ENCODE measurements at places on chromosomes 13 and 19.

GRCh38 chr13:32951580-32951979 is 64.6 kb upstream of the KL start:
- no peak for DNase-seq

DNA sequence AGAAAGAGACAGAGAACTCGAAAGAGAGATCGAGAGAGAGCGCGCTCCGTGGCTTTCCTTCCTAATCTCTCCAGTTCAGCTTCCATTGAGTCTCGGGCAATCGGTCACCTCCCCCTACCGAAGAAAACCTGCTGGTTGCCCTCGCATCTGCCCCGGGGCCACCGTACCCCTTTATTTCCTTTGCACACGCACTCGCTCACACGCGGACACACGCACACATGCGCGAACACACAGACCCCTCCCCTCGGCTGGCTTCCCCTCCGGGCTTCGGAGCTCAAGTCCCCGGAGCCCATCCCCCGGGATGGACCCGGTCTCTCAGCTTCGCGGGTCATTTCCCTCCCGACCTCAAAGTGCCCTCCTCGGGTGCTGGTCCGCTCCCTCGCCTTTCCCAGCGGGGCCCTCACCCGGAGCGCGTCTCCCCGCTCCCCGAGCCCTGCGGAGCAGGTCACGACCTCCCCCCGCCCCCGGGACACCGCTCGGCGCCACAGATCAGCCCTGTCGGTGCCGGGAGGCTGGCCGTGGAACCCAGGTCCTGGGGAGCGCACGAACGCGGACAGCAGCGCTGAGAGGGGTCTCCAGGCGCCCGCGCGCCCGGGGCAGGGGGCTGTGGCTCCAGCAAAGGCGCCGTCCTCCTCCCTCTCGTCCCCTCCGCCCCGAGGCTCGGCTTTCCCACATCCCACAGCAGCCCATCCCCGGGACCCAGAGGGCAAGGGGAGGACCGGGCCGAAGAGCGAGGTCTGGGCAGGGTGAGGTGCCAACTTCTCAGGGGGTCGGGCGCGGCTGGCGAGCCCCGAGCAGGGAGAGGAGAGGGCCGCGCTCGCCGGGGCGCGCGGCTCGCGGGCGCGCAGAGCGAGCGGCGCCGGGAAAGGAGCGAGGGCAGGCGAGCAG is 1.8 kb downstream of the DACH1 start:
- DNase-seq = peak; percentile 52

GRCh38 chr19:45484273-45484945 is 12.4 kb downstream of the RTN2 start:
- no peak for DNase-seq

DNA sequence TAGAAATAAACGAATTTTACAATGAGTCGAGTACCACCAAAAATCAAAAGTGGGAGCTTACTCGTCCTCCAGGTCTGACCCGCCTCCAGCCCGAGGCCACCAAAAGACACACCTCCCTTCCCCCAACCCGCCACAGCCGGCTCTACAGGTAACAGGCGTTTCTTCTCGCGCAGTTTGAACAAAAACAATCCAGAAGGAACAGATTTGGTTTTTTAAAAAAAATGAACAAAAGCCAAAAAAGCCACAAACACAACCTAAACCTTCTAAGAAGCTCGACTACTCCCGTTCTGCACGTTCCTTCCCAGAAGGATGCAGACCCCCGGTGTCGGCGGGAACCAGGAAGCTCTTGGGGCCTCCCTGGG is 671 bp downstream of the ZDHHC20 start:
- DNase-seq = peak; percentile 50

DNA sequence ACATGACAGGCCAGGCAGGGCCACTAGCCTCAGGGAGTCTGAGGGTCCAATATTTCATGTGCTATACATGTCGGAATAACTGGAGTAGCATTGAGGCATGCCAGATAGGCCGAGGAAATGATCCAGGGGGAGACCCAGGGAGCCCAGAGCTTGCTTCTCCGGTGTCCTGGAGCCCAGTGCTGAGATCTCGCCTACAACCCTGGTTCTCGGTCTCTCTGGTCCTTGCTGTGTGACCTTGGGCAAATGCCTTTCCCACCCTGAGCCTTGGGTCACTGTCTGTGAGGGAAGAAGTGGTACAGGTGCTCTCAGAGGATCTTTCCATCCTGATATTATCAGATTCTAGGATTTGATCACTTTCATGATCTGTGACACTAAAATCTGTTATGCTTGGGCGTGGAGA is 11.3 kb downstream of the CBLC start:
- no peak for DNase-seq

DNA sequence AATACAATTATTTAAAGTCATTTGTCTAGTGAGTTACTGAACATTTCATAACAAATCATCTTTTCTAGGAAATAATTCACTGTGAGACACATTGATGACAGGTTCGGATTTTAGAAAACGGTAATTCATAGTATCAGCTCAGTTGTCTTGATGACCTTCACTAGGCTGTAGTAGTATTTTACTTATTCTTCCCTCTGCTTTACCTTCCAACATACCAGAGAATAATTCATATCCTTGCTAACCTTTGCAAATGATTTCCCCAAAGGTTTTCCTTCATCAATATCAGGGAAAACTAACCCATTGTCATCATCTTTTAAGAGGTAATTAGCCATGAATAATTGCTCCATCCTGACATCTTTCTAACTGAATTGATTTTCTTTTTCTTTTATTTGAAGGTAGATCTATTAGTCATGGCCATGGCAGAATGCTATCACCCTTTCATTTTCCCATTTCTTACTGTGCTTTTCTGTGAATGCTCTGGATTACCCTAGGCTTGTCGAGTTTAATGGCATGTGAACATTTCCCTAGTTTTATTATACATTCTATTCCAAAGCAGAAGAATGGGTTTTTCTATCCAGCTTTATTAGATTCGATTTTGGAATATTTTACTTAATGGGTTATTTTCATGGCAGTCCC is 299.2 kb downstream of the OLFM4 start:
- DNase-seq = no peak

DNA sequence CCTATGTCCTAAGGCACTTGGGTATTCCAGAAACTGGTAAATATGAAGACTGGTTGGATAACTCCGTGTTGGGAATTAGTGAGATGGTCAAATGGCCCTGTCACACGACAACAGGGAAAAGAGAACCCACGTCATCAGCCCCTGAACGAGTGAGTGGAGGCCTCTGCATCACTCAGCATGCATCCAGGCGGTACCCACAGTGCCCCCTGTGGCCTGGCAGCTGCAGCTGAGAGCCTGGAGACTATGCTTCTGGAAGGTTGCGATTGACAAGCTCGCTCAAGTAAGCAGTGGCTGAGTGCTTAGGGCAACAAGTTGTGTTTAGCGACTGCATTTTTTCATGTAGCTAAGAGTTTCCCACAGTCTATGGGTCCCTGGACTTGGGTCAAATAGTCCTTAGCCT is 55.9 kb downstream of the COL4A2 start:
- no peak for DNase-seq

DNA sequence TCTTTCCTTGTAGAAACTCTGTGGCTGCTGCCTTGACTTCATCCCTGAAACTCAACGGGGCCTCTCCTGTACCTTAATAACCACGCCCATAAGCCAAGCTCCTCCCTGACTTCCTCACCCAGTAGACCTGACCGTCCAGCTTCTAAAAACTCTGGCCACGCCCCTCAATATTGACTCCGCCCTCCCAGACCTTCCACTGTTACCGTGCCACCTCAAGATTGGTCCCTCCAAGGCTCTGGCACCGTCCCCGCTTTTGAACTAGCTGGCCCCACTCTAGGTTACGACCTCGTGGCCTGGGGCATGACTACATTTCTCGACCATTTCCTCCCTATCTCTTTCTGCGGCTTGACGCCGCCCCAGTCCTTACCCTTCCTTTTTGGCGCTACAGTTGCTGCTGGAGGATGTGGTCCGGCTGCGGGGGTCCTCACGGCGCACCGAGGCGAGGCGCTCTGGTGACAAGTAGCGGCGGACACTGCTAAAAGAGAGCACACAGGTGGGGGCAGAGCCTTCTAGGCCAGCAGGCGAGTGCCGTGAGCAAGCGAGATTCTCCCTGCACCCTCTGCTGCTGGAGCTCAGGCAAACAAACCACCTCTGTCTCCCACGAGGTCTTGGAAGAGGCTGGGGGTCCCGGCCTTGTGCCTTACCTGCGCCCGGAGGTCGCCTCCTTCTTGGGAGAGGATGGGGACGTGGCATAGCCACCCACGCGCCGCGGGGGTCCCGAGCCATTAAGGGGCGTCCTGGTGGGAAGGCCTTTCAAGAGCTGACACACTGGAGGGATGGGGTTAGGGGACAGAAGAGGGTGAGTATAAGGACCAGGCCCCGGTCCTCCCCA is 2.3 kb upstream of the EML2 start:
- DNase-seq = peak; percentile 77

GRCh38 chr13:28505543-28506135 is 10.7 kb upstream of the FLT1 start:
- DNase-seq = no peak

- DNase-seq = peak; percentile 91
These were observed 32.2 kb downstream of the ZNF136 start for GRCh38 chr19:12194827-12195731.

- no peak for DNase-seq
These were observed 1.1 kb upstream of the CALR start for GRCh38 chr19:12937093-12937926.

DNA sequence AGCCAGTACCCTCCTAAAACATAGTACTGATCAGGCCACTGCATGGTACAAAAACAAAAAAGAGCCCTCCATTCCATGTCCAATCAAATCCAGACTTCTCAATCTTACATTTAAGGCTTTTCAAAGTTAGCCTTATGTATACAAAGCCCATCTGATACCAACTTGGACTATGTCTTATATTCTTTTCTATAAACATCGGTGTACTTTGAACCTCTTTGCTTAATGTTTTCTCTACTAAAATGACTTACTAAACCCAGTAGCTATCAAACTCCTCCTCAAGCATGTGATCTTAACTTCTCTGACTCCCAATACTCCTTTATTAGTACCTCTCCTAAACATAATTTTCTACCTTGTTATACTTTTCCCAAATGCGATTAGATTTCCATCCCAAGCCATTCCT is 14.8 kb downstream of the TSC22D1 start:
- no peak for DNase-seq

- no peak for DNase-seq
These were observed 330.3 kb upstream of the MIR17HG start for GRCh38 chr13:91017031-91017668.

DNA sequence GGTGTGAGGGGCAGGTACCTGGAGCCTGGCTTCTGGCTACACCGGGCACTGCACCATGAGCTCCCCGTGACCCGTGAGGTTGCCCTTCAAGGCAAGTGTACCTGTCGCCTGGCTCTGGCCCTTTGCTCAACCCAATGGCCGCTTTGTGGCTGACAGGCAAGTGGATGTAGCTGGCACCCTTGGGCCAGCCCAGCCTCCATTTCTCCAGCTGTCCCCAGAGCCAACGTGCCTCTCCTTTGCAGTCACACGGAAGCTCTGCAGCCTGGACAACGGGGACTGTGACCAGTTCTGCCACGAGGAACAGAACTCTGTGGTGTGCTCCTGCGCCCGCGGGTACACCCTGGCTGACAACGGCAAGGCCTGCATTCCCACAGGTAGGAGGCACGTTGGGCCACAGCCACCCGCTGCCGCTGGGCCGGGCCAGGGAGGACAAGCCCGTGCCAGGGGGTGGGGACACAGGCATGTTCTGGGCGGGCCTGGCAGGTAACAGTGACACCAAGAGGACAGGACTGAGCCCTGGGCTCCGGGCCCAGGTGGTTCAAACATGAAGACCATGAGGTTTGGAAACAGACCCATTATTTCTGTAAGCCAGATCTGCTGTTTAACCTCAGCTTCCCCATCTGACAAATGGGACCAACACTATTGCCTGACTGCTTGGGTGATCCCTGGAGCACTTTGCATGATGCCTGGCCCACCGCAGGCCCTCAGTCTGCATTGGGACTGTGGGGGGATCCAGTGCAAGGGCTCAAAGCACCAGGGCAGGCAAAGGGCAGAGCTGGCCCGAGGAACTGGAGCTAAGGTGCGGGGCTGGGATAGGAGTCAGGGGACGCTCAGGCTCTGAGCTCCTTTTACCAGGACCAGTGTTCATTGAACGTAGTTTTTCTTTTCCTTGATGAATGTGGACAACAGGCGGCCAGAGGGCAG is 17.5 kb upstream of the PROZ start:
- DNase-seq = no peak

DNA sequence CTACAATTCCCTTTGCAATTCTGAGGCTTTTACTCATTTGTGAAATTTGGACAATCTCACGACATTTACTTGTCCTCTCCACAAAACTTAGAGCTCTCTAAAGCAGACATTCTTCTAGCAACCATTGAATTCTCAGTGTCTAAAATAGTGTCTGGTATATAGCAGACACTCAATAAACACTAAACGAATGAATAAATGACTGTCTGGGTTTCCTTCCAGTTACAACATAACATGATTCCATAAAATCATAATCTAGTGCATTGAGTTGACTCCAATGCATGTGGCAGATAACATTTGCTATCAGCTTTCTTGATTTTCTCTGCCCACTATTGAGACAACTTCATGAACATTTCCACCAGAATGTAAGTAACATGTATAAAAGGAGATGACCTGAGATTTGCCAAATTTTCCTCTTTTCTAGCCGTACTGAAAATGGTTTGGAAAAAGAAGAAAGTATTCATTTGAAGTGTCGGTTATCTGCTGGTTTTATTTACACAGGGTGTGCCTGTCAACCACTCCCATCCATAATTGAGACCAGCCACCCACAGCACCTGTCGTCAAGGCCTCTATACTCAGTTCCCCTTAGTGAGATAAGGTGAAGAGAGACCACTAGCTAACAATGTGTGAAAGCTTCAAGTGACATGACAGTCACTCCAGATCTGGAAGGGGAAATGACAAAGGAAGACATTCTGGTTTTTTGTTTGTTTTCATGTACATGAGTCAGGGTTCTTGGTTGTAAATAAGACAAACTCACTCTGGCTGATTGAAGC is 4.8 kb upstream of the SERP2 start:
- no peak for DNase-seq

DNA sequence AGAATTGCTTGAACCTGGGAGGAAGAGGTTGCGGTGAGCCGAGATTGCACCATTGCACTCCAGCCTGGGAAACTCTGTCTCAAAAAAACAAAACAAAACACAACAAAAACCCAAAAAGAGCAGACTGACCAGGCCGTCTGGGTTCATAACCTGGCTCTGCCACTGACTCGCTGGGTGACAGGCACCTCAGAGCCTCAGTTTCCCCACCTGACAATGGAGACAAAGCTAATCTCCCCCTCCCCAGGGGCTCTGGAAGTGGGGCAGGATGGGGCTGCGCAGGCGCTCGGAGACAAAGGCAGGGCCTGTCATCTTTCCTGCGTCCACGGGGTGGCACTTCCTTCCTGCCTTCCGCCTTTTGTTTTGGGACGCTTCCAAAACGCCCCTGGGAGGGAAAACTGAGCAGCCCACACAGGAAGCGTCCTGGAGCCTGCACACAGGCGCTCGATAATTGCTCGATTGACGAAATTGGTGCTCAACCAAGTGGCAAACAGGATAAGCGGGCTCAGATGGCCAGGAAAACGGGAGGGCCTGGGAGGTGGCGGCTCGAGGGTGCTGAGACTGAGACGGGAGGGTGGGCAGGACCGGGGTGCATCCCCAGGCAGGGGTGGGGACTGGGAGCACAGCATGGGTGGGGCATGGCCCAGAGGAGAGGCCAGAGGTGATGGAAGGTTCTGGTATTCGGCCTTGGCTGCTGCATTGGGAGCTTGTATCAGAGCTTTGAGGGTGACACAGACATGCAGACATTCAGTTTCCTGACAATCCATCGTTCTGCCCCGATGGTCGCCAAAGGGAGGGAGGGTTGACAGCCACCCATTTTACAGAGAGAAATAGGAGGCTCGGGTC is 17.8 kb downstream of the SPC24 start:
- DNase-seq = peak; percentile 85

GRCh38 chr13:50537029-50537428 is 306.5 kb downstream of the DLEU7 start:
- no peak for DNase-seq
